ENCODE measurements at places on chromosomes 1 and 21. TPM values are rescaled to one million over a fixed set of nuclear protein-coding genes. Genes with fewer than 3 reads are reported as not detected.

DNA sequence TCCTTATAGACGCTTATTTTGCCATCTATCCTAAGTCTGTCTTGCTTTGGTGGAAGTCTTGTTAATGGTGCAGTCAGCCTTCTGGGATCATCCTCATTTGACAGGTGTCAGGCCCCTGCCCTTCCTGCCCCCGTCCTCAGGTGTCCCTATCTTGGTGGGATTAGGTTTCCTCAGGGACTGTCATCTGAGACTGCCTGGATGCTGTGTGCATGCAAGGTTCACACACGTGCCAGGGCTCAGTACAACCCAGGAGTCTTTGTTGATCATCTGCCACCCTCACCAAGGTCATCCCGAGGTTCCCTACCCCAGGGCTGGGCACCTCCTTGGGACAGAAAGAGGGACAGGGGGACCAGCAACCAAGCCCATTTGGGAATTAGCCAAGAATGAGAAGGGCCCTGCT, 18.0 kb downstream of the PADI2 start:
- no peak for DNase-seq

- no peak for DNase-seq
These were observed 13.7 kb downstream of the PI4KB start for GRCh38 chr1:151313501-151313900.

DNA sequence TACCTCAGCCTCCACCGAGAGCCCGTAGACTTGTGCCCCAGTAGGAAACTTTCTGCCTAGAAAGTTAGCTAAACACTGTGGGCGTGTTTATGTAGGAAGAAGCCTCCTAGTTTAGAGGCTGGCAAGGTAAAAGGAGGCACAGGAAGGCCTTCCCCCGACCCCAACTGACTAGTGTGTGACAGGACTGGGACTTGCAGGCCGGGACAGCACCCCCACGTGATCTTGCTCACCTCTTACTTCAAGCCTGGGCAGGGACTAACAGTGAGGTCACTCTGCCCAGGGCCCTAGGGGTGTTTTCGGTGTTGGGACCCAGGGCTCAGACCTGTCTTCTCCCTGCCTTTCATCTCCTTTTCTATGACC, 392 bp upstream of the TAGLN2 start:
- no peak for DNase-seq

GRCh38 chr1:98389809-98390208, 271.7 kb upstream of the SNX7 start:
- DNase-seq = no peak

DNA sequence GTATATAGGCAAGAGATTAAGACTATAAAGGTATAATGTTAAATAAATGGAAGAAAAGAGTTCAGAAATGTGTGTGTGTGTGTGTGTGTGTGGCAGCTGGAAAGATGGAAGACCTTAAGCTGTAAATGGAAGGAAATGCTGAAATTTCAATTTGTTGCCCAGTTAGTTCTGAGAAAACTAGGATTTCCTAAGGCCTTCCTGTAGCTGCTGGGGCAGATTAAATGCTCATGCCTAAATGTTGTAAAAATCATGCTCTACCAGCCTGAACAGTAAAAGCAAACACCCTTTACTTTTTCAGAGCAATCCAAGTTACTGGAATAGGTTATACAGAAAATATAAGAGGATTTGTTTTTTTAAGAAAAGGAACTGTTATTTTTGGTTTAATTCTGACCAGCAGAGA, 8.3 kb downstream of the ADCY10 start:
- DNase-seq = no peak

- DNase-seq = no peak
These were observed 1.5 kb upstream of the RALGPS2 start for GRCh38 chr1:178723546-178723945.

- no peak for DNase-seq
These were observed 3.0 kb downstream of the BRDT start for GRCh38 chr1:91952187-91952586.

- DNase-seq = peak; percentile 66
These were observed 76.5 kb upstream of the BTG3 start for GRCh38 chr21:17688912-17689874.

- DNase-seq = no peak
These were observed 7.0 kb downstream of the KCNA3 start for GRCh38 chr1:110667776-110668175.

GRCh38 chr1:12567288-12567819, 50.7 kb downstream of the DHRS3 start:
- no peak for DNase-seq

- DNase-seq = no peak
These were observed 18.9 kb upstream of the TENT5C start for GRCh38 chr1:117586747-117587498.

DNA sequence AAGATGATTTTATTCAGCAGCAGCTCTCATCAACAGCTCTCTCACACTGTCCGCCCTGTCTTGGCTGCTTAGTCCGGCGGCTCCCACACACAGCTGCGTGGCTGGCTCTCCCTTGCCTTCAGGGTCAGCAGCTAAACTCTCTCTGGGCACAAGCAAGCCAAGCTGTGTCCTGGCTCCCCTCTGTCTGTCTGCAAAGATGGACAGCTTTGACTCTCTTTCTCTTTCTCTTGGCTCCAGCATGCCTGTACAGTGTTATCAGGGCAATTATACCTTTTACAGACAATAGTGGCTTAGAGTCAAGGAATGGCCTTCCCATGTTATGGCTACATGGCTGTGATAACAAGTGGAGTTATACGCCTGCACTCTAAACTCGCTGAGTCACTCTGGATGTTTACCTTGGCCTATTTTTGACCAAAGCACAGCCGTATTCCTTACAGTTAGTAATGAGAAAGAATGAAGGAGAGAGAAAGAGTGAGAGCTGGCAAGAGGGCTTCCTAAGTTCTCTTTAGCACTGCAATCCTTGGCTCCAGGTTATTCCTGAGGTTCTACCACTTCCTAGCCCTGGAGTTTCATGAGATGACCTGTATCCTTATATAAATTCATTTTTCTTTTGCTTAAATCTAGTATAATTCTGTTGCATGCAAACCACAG, 59.9 kb upstream of the ZSWIM5 start:
- DNase-seq = no peak

GRCh38 chr1:95023399-95024043, 49.2 kb downstream of the ALG14 start:
- DNase-seq = no peak

DNA sequence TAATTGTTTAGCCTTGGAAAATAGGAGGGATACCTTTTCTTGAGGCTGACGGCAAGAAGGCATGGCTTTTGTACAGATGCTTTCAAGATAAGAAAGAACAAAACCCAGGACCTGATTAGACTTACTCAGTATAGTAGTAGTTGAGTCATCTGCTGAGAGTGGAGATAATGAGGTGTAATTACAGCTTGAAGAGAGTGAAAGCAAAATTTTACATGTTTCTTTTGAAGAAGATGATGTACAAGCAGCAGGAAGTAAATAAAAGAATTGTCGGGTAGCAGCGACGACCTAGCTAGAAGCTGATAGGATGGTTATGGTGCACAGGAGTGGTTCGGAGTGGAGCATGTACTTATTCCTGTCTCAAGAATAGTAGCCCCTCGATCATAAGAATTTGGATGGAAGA, 6.6 kb downstream of the ANGPTL1 start:
- DNase-seq = no peak

GRCh38 chr1:28845786-28846543, 34.0 kb downstream of the OPRD1 start:
- no peak for DNase-seq

- no peak for DNase-seq
These were observed 20.7 kb downstream of the F5 start for GRCh38 chr1:169565335-169566271.

- DNase-seq = no peak
These were observed 306.4 kb downstream of the DUSP10 start for GRCh38 chr1:221435504-221435904.

DNA sequence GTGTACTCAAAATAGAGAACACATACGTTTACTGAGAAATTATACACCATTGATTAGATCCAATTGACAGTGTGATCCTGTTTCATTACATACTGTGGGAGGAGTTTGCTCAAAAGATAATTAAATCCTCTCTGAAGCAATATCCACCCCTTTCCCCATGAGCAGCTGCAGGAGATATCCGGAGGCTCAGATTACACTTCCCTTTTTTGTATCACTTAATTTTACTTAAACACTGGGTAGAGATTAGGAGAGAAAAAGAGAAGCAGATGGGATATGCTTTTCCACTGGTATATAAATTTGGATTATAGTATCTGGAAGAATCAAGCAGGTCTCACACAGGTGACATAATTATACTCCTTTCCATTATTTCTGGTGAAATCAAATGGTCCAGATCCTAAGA, 333.3 kb upstream of the ZRANB2 start:
- DNase-seq = no peak

GRCh38 chr1:177464686-177465085, 293.9 kb downstream of the BRINP2 start:
- DNase-seq = no peak

DNA sequence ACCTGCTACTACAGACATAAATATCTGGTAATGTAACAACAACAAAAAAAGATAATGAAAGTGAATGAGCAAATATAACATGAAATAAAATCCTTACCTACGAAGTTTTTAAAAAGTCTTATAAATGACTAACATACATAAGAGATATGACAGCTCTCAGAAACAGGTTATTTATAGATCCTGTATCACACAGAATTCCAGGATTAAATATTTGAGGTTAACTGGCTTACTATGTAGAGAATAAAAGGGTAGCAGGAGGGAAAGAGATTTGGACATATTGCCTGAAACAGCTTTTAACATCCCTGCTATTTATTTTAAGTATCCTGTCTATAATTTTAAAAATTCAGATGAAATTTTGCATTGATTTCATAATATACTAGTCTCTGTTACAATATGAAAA, 16.3 kb downstream of the MYSM1 start:
- no peak for DNase-seq

GRCh38 chr1:3671371-3672180, 19.3 kb downstream of the TP73 start:
- DNase-seq = no peak

DNA sequence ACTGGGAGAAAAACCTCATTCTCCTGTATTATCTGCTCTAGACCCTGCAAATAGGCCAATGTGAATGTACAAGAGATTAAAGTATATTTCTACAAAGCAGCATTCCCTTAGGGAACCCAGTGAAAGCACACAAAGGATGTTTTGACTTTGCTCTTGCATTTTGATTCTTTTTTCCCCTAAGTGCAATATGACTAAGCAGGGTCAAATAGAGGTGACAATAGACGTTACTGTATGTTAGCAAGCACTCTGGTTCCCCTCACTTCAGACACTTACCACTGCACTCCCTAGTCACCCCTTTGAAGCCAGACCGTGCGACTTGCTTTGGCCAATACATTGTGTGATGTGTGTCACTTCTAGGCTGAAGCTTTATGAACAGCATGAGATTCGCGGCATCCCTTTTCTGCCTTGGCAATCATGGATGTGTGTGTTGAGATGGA, 209.7 kb downstream of the RHOU start:
- DNase-seq = no peak

DNA sequence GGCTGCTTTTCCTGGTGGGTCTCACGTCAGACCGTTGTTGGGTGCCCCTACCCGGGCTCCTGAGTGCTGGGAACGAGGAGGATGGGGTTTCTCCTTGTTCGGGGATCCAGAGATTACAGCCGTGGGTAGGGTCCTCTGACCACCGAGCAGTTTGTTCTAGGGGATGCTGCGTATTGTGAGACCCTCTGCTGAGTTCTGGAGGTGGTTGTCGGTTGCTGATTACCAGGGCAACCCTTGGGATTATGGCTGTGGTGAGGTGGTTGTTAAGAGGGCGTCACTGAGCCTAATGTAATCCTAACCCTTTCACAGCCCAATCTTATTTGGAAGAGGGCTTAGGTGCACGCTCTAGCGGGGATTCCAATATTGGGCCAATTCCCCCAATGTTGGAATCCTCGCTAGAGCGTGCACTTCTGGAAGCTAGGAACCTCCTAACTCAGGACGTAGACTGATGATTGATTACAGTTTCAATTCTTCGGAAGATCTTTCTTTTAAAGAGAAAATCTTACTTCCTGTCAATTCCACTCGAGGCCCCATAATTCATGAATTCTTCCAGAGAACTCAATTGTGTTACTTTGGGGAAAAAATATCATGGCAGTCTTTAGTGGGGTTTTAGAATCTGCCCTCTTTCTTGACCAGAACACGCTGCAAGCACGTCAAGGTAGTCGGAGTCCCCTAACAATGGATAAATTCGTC, 483 bp downstream of the TCEANC2 start:
- DNase-seq = no peak

DNA sequence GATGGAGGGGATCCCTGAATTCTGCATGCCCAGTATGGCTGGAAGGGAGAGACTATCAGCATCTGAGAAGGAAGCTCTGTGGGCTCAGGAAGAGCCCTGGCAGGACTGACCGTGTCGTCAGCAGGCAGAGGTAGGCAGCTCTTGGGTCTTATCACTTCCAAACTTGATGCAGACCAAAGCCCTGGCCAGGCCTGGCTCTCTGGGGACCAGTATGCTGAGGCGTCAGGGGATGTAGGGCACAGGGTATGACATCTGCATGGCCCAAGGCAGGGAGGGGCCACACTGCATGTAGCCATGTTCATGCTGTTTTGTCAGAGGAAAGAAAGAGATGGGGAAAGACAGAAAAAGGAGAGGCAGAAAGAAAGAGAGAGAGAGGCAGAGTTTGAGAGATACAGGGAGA, 6.3 kb downstream of the FGR start:
- DNase-seq = peak; percentile 62

DNA sequence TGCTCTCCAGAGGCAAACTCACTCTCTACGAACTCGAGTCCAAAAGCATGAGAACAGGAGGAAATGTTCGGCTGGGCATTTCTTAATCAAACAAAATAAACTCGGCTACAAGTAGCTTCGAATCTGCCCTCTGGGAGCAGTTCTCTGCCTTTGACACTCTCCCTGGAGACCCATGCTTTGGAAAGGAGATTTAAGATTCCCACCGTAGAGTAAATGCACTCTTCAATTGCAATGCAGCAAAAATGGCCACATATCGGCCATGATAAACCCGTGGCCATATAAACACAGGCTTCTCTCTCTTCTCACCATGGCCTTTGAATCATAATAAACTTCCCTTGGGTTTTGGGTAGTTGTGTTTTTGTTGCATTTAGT, 215.4 kb downstream of the TOMM20 start:
- peak; percentile 18 for DNase-seq

Gene B3GALT2
- 0.34 TPM for total RNA-seq

Gene CHAF1B
- 2.8 TPM for total RNA-seq

Gene OR2L5
- not detected for total RNA-seq

Gene TP73
- 24.7 TPM for total RNA-seq

Gene S100A1
- 17.9 TPM for total RNA-seq

Gene SYCP1
- not detected for total RNA-seq

Gene PLA2G2A
- total RNA-seq = 38.3 TPM

Gene PRPF38A
- total RNA-seq = 20.4 TPM

Gene LRRC71
- not detected for total RNA-seq
